GM04504 (cell line): ENCODE measurements at places on chromosomes 16 and 17.

- DNase-seq: no peak
Observed at GRCh38 chr16:29898804-29899515, 390 bp downstream of the SEZ6L2 start.

DNA sequence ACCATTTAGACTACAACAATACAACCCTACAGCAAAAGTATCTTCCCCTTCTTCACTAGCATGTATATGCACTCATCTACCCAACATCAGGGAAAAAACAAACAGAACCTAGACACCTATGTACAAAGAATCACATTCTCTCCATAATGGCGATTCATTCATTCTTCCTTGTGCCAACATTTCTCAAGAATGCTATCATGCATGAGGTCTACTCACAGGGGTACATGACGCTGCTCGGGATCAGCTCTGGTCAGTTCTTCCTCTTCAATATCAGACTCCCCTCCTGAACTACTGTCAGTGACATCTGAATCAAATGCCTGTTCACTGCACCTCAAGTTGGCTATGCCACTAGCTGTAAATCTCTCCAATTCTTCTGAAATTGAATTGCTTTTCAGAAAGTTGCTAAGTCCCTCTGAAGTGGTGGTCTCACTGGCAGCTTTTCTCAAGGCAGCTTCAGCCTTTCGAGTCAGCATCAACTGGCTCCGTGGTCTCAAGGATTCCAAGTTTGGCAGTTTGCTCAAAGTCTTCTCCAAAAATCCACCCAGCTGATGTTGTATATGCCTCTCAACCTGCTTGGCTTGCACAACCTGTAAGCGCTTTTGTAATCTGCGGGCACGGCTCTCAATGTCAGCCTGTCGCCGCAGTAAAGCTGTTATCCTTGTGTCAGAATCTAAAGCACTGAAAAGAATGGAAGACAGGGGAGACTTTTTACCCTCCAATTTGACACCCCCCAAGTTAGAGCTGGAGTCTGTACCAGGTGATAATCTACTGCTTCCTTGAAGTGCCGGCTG is 22.4 kb downstream of the KANSL1 start:
- DNase-seq: no peak

GRCh38 chr17:57050306-57050705 is 34.7 kb upstream of the AKAP1 start:
- DNase-seq: no peak

GRCh38 chr17:71666047-71666446 is 454.8 kb upstream of the SOX9 start:
- DNase-seq: no peak

GRCh38 chr16:55508271-55508921 is 476 bp upstream of the LPCAT2 start:
- no peak for DNase-seq
